ENCODE measurements at places on chromosomes 2 and 18.
A peak's percentile ranks its signal among the peaks of the same experiment; 100 is the strongest.

- no peak for DNase-seq
Observed at GRCh38 chr18:34283506-34283905, 58.8 kb upstream of the NOL4 start.

DNA sequence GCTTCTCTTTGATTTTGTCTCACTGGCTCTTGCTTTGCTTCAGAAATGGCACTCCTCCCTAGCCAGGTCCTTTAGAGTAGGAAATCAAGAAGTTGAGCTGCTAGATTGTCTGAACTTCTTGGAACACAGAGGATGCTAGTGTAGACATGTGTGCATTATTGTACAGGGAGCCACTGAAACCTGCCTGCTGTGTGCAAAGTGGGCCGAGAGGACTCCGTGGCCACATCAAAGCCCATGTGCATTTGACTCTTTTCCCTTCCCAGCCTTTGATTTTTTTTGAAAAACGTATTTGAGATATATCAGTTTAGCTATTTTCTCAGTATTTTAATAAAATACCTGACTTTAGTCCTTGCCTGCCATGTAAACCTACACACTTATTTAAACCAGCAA is 83.1 kb downstream of the TMEM247 start:
- no peak for DNase-seq

DNA sequence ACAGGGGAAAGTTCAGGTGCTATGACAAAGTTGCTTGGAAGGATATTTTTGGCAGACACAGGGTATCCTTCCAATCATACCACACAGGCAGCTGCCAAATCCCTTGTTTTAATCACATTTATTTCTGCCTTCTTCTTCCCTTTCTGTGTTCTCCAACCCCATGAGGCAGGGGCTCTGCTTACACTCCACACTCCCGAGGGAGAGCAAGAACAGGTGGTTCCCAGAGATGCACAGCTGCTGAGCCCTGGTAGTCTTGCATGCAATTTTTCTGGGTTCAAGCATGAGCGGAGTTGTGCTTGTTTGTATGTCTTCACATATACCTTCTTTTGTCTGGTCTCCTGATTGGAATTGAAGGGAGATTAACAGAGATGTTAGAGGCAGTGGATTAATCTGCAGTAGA is 251.7 kb upstream of the ST6GAL2 start:
- no peak for DNase-seq

DNA sequence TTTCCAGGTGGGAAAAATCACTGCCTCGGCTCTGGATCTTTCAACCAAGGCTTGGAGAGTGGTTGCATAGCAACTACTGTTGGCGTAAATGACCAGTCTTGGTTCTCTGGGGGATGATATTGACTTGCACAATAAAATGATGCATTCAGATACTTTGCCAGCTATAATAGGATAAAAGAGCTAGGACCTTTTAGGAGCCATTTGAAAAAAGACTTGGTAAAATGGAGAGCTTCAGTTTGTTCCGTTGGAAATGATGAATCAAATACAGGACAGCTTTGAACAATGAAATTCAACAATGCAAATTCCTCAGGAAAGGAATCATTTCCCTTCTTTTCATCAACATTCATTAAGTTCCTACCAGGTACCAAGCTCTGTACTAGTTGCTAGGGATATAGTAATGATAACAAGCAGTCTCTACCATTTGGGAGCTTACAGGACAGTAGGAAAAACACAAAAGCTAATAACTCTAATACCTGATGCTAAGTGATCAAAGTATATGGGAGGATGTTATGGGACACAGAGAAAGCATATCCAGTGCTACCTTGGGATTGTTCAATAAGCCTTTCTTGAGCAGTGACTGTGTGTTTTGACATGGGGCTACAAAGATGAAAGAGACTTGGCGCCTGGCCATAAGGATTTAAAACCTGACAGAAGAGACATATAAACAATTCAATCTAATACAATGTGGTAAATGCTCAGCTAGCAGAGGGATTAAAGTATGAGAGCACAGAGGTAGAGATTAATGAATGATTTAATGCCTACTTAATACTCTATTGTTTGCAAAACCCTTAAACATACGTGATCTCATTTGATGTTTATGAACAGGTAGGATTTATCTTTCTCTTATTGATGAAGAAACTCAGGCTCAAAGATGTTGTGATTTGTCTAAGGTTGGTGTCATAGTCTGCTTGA is 110.7 kb downstream of the QPCT start:
- DNase-seq = no peak

- peak; percentile 72 for DNase-seq
Observed at GRCh38 chr2:54899576-54900200, 150.6 kb downstream of the RTN4 start.

- peak; percentile 78 for DNase-seq
Observed at GRCh38 chr2:50995610-50996009, 36.3 kb downstream of the NRXN1 start.

DNA sequence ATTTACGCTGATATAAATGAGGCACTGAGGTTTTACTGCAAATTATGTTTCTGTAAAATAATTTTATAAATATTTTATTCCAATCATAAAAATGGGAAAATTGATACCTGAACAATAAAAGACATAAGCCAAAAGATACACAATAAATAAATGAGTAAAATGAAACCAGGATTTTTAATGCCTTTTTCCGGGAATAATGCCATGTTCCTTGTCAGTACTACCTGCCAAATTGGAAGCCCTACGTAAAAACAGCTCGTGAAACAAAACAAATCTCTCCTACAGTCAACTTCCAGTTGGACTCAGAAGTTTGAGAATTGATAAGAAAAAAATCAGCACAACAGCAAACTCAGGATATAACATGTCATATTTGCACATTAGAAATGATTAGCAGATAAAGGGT is 18.0 kb downstream of the GALNT3 start:
- no peak for DNase-seq

GRCh38 chr2:14423145-14423906 is 209.2 kb upstream of the LRATD1 start:
- DNase-seq = peak; percentile 10

GRCh38 chr2:127790694-127791529 is 20.1 kb downstream of the WDR33 start:
- DNase-seq = no peak

Data from fibroblast of skin of right quadriceps (primary cell).